ENCODE measurements at places on chromosomes 3 and 15. TPM values are rescaled to one million over a fixed set of nuclear protein-coding genes. Genes with fewer than 3 reads are reported as not detected.

DNA sequence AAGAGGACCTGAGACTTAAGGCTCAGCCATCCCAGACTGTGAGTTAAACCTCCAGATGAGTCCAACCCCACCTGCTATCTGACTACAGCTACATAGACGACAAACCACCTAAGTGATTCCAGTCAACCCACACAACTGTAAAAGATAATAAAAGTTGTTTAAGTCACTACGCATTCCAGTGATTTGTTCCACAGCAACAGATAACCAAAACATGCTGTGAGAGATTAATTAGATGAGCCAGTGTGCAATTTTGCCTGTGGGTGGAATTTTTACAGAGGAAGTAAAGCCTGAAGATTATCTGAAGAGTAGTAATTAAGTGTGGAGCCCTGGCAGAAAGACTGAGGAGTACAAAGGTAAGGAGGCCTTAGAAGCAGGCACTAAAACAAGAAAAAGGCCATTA lies 5.4 kb downstream of the BTBD1 start:
- DNase-seq = peak; percentile 5

DNA sequence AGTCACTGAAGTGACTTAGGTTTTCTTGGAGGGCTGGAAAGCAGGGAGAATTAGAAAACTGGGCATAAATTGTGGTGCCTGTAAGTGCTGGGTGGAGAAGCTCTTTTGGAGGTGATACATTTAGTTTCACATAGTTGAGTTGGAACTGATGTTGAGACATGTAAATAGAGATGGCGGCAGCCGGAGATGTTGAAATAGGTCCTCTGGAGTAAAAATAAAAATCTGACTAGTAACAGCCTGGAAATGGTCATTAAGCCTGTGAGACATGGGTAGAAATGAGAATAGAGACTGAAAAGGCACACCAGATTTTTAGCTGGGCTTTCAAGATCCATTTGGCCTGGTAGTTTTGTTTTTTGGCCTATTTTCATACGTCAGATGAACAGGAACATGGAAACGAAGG lies 2.9 kb upstream of the NIT2 start:
- DNase-seq = no peak

SERPINI2 gene
- total RNA-seq = not detected

KBTBD12 gene
- total RNA-seq = not detected

GRAMD2A gene
- 0.43 TPM for total RNA-seq

GRCh38 chr3:127637546-127637945 lies 8.6 kb downstream of the PODXL2 start:
- no peak for DNase-seq
